NCI-H2029 treated with DMSO at 0.1 percent for 48 hours (cell line): ENCODE measurements at places on chromosomes 2 and 18.

- no peak for DNase-seq
Measured at GRCh38 chr2:218075975-218076811, 7.1 kb downstream of the RUFY4 start.

DNA sequence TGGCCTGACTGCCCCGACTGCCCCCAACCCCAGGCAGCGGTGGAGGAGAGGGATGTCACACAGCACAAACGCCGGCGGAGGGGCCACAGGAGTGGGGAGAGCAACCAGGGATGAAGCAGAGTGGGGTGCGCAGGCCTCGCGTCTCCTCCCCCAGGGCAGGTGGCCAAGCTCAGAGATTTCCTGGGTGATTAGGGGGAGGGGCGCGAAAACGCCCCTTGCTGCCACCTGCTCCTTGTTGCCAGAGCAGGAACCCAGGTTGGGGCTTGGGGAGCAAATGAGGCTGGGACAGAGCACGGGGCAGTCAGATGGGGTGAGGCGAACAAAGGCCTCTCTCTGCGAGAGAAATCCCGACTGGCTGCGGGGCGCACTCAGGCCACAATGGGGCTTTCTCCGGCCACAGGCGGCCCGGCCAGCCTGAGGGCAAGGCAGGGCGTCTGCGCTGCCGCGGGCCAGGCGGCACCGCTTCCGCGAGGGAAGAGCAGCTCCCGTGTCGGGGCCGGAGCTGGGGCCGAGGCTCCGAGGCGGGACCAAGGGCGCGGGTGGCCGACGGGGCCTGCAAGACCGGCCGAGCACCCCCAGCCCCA lies 11.5 kb downstream of the TEX44 start:
- DNase-seq = no peak

GRCh38 chr18:58370612-58371011 lies 258.3 kb downstream of the ALPK2 start:
- DNase-seq = no peak

- no peak for DNase-seq
Measured at GRCh38 chr2:218761795-218762194, 20.2 kb upstream of the CYP27A1 start.

- no peak for DNase-seq
Measured at GRCh38 chr2:45814951-45815621, 163.6 kb downstream of the PRKCE start.

- no peak for DNase-seq
Measured at GRCh38 chr18:34609986-34610648, 100.0 kb upstream of the DTNA start.

GRCh38 chr18:51890762-51891161 lies 449.2 kb upstream of the DCC start:
- peak; percentile 59 for DNase-seq

- no peak for DNase-seq
Measured at GRCh38 chr2:120513776-120514357, 167.9 kb downstream of the INHBB start.

- no peak for DNase-seq
Measured at GRCh38 chr2:148282201-148282600, 261.3 kb downstream of the MBD5 start.

- no peak for DNase-seq
Measured at GRCh38 chr2:110931648-110932047, 189.1 kb upstream of the BCL2L11 start.

GRCh38 chr2:229914171-229914570 lies 7.6 kb downstream of the TRIP12 start:
- DNase-seq = no peak

- DNase-seq = no peak
Measured at GRCh38 chr2:231127936-231128335, 3.1 kb upstream of the HTR2B start.

- no peak for DNase-seq
Measured at GRCh38 chr2:143682436-143683055, 553.3 kb downstream of the ARHGAP15 start.

DNA sequence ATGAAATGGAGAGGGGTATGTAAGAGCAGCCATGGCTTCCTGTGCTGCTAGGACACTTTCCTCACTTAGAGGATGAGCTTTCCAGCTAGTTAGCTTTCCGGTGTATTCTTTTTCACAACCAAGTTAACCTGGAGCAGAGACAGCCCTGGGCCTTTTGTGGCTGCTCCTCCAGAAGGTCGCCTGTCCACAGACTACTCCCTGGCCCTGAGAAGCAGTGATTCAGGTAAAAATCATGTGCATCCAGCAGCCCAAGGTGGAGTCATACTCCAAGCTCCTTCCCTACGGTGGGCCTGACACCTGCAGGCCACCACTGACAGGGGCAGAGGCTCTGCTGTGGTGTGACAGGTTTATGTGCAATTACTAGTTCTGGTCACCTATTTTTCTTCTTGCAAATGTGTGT lies 187.2 kb downstream of the ANKRD30B start:
- DNase-seq = no peak

GRCh38 chr2:170840717-170841210 lies 24.1 kb downstream of the GAD1 start:
- no peak for DNase-seq

DNA sequence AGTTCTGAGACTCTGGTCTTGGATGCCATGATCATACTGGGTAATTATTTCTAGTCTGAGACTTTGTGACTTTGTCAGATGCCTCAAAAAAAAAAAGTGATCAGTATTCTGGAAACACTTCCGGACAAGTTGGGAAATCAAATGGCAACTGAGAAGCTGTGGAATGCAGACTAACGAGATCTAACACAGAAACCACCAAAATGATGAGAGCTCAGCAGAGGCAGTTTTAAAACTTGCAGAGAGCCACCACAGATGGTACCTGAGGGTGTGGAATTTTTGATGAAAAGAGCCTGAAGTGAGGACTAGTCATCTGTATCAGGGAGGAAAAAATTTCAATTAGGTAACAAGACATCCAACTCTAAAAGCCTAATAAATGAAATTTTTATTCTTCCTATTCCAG lies 5.5 kb upstream of the GPR75 start:
- DNase-seq = no peak

GRCh38 chr2:39583213-39583612 lies 82.5 kb upstream of the TMEM178A start:
- no peak for DNase-seq

DNA sequence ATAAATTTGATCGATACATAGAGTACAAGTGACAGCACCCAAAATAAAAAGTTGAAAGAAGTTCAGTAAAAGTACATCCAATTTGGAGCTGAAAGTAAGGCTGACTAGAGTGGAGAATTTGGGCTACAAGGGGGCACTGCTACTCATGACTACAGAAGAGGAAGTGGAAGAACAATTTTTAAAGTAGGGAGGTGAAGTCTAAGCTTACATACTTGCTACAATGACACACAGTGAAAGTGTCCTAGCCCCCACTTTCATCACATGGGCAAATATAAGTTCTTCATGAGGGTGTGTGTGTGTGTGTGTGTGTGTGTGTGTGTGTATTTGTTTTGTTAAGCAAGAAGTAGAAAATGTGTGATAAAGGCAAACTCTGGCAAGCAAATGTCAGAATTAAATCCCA lies 45.7 kb downstream of the MAP3K2 start:
- no peak for DNase-seq

- no peak for DNase-seq
Measured at GRCh38 chr2:43459446-43460173, 136.2 kb downstream of the THADA start.

- no peak for DNase-seq
Measured at GRCh38 chr2:35080231-35080910, 1275.2 kb upstream of the CRIM1 start.
